Amygdala (tissue), 56 donors: ENCODE measurements at places on chromosomes 13 and 19.

- DNase-seq: no peak
Measured at GRCh38 chr13:101406791-101407190, 9.5 kb downstream of the NALCN start.

DNA sequence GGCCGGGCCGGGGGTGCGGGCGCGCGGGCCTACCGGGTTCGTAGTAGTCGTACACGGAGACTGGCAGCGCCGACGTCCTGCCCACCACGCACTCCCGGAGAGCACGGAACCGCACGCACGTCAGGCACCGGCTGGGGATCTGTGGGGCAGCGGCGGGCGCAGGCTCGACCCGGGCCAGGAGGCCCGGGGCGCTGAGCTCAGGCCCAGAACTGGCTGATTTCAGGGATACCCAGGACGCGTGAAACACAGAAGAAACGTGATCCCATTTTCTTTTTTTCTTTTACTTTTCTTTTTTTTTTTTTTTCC lies 9.0 kb downstream of the F2RL3 start:
- DNase-seq: no peak

DNA sequence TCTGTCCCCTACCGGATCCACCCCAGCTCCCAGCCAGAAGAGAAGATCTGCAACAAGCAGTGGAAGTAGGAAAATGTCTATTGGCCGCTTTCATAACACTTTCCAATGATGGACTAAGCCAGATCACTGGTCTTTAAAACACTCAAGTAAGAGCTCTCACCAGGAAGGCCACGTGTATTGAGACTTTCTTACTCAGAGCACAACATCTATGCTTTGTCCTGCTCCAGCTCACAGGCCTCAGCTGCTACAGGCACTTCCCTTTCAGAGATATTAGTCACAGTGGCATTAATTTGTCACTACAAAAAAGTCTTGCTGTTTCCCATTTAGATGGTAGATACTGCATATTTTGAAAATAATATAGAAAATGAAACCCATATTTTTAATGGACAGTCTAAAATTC lies 164.2 kb downstream of the ABCC4 start:
- DNase-seq: no peak

GRCh38 chr13:77729502-77730221 lies 32.2 kb downstream of the SLAIN1 start:
- DNase-seq: peak; percentile 4

DNA sequence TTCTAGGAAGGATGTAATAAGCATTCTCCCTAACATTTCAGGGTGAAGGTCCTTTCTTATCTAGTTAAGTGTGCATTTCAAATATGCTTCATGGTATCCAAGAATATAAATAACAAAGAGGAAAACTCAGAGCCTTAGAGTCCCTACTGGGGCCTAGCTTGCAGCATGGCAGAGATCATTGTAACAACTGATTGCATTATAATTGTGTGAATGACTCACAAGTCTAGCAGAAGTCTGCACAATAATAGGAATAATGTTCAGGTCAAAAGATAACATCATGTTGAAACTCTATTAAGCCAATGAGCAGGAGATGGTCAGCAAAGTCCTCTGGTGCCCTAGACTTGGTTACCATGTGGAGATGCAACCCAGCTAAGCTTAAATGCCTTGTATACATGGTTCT lies 3.4 kb downstream of the POSTN start:
- DNase-seq: no peak

- DNase-seq: no peak
Measured at GRCh38 chr13:52356327-52356726, 49.6 kb downstream of the THSD1 start.

- DNase-seq: no peak
Measured at GRCh38 chr19:48560095-48560530, 8.1 kb downstream of the SULT2B1 start.

DNA sequence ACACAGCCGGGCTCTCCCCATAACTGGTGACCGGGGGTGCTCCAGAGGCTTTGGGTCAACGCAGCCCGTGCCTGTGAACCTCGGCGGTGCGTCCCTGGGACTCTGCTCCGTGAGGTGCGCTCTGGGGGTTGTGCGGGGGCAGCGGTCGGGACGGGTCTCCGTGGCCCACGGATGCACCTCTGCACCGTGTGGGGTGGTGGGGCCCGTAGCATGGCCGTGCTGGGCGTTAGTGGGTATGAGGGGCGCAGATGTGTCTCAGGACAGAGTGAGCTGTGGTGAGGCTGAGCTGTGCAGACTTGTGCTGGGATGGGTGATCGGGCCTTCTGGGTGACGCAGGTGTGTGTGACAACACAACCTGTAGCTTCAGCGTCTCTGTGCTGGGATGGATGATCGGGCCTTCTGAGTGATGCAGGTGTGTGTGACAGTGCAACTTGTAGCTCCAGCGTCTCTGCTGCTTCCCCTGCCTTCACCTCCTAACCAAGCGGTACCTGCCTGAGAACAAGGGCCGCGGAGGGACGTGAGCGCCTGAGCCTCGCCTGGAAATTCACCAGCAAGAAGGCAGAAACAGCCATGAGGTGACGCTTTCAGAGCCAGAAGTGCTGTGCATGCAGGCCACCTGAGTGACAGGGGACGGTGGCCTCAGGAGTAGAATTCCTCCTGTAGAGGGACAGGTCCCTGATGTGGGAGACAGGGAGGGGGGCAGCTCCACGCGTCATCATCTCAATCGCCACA lies 599 bp downstream of the ZNF331 start:
- DNase-seq: no peak

GRCh38 chr19:51783372-51783771 lies 11.6 kb upstream of the FPR3 start:
- no peak for DNase-seq

DNA sequence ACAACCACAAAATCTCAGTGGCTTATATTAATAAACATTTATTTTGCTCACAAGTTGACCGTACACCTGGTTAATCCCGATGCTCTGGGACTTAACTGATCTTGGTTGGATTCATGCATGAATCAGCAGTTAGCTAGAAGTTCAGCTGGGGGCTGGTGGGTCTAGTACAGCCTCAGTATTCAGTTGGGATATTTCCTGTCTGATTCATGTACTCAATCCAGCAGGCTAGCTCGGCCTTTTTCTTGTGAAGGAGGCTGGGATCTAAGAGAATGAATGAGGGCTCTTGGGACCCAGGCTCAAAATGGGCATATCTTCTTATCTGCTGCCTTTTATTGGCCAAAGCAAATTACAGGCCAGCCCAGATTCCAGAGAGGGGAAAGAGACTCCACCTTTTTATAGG lies 178.8 kb downstream of the KCTD12 start:
- no peak for DNase-seq

GRCh38 chr19:15265850-15266248 lies 33.6 kb upstream of the EPHX3 start:
- DNase-seq: peak; percentile 94

DNA sequence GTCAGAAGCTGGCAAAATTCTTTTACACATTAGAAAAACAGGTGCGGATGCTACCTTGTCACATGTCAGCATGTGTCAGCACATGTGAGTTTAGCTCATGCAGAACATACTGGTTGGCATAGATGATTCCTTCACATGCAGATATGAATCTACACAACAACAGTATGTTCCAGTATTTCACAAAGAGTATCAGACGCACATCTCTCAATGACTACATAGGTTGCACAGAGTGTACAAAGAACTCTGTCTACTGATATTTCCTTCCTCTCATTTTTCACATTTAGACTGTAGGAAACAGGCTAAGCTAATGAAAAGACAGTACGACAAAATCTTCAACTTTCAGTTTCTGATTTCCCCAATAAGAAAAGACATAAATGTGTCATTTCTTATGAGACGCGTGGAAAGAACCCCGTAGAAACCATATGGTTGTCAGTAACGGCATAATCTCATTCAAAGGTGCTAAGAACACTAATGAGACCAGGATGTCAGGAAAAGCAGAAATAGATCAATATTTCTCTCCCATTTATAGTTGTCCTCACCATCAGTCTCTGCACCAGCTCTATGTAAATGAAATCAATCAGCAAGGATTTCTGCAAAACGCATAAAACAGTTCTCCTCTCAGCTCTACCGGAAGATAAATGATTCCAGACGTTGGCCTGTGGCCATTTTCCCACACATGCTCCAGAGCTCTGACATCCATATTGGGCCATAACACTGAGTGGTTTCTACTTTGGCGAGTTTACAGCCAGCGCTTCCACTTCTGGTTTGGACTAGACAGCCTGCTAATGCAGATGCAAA lies 81.2 kb downstream of the STARD13 start:
- no peak for DNase-seq

GRCh38 chr19:5494773-5495172 lies 39.6 kb downstream of the ZNRF4 start:
- DNase-seq: no peak

DNA sequence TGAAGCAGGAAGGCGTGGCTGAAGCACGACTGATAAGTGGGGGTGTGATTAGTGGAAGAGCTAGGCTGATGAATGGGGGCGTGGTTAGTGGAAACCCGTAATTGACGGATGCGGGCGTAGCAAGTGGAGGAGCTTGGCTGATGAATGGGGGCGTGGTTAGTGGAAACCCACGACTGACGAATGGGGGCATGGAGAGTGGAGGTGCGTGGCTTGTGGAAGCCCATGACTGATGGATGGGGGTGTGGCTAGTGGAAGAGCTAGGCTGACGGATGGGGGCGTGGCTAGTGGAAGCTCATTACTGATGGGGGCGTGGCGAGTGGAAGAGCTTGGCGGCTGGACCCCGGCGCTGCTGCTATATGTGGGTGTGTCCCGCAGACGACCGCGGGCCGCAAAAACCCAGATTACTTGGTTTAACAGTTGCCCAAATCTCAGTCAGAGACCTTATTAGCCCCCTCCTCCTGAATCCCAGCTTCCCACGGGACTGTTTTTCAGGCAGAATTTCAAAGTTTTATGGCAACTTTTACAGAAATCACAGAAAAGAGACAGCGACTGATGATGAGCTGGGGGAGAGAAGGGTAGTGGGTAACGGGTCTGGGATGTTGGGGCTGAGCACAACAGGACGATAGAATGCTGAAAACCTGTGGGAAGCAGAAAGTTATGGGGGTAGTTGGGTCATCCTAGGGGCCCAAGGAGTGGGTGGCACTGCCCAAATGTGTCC lies 9.0 kb upstream of the MEIS3 start:
- peak; percentile 67 for DNase-seq
